Fibroblast of villous mesenchyme (primary cell): ENCODE measurements at places on chromosomes 7 and 10. TPM values are rescaled to one million over a fixed set of nuclear protein-coding genes. Genes with fewer than 3 reads are reported as not detected.

GRCh38 chr7:5572439-5572838 lies 148.8 kb upstream of the TNRC18 start:
- DNase-seq: no peak

GRCh38 chr10:828191-828590 lies 103.3 kb downstream of the LARP4B start:
- DNase-seq: no peak

GRCh38 chr10:86087716-86088115 lies 278.9 kb downstream of the GRID1 start:
- no peak for DNase-seq

DRGX gene
- total RNA-seq: not detected in 2 replicates

DNA sequence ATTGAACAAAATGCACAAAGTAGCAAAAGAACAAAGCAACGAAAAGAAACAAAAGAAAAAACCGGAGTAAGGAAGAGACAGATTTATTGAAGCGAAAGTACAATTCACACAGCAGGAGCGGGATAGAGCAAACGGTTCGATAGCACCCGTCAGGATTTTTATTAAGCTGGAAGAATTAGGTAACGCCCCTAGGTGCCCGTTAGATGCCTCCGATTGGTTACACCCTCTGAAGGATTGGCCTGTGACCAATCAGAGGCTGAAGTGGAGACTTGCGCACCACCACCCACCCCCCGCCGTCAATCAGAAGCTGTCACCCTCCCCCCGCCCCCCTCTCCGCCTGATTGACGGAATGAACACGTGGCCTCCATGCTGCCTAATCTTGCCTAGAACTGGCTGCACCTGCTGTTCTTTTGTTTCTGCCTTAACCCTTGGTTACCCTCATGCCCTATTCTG lies 16.8 kb downstream of the OCM2 start:
- DNase-seq: no peak

DNA sequence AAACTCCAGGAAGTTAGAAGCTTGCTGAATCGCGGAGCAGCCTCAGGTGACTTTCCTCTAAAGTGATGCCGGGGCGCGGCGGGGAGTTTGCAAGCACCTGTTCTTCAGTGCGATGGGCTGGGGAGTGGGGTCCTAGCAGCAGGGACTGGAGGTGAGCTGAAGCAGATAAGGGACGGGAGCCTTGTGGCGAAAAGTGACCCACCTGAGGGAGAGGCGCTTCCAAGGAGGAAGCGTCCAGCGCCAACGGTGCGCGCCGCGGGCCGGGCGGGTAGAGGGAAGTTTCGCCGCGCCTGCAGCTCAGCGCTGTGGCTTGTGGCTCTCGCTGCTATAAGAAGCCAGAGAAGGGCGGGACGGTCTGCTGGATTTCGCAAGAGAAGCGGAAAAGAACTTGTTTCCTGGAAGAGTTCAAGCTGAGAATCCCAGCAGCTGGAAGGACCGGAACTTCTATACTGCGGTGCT lies at the start of gene STEAP4:
TSS of gene STEAP4 (minus strand) at position 305 of the 459 bp plus-strand sequence. CDS start 22,625 bp downstream, outside the sequence.
- DNase-seq: peak; percentile 72

DNA sequence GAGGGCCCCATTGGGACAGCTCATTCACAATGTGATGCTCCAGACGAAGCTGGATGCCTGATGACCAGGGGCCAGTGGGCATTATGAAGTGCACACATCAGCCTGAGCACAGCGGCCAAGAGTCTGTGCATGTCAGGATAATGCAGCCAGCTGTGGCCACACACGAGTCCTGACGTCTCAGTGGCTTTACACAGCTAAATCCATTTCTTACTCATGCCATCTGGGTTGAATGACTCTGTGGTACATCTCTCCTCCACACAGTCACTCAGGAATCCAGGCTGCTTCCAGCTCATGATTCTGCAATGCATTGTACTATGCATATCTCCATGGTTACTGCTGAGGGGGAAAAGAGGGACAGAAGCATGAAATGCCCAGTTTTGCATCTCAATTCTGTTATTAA lies 123.6 kb downstream of the PRLHR start:
- DNase-seq: no peak

DNA sequence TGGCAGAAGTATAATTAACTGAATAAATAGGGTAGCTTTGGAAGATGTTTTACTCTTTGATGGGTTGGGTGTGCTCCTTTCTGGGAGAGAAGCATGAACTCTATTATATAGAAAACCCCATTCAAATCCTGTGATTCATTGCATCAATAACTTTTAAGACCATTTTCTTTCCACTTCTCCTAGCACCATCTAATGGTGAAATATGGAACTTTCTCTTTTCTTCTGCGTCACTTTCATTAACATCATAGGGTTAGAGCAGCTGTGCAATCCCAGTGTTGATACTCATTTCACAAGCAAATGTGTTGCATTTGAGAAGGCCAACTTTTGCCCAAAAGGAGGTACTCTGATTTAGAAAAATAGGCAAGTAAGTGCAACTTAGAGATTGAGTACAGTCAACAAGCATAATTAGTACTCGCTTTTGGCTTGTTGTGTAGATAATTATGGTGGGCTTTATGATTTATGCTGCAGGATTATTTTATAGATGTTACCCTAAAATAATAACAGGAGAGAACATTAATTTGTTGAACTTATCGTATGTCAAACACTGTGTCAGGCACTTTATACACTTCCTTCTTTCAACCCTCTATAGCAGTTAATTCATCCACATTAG lies 92.9 kb downstream of the CPED1 start:
- DNase-seq: peak; percentile 91

DNA sequence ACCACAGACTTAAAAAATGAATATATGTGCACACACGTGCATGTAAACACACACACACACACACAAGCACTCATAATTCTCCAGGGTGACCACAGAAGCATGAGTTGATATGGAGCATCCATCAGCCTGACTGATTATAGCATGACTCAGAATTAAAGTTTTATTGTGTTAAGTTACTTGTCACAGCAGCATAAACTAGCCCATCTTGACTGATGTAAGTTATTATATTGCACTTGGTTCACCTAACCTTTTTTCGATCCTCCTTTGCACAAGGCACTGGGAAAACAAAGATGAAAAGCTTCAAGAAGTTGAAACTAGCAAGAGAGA lies 18.8 kb upstream of the SLC35G1 start:
- no peak for DNase-seq

DNA sequence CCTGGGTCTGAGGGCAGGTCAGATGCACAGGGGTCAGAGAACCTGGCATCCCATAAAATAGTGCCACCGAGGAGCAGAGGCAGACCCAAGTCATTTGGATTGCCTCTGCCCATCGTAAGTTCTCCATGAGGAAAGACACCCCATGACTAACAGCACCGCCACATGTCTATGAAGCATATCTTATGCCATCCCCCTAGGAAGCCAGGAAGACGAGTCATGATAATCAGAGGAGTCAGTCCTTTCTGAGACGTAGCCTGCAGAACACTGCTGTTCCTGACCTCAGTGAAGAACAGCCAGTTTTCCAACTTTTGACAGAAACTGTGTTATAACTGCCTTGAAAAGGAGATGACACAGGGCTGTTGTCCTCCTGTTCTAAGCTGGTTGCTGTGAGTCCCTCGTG lies 51.2 kb downstream of the INSYN2A start:
- DNase-seq: peak; percentile 38

FGFR2 gene
- total RNA-seq: 0.32 and 0.86 TPM in 2 replicates

INA gene
- 1.3 and 1.7 TPM in 2 replicates for total RNA-seq

GRCh38 chr10:133373174-133374090 lies at the start of gene ECHS1:
Gene ECHS1 (minus strand): TSS chr10:133373354. CDS start chr10:133373333, 21 bp downstream.
- DNase-seq: peak; percentile 91

GRCh38 chr10:93917064-93917391 lies 23.2 kb downstream of the SLC35G1 start:
- DNase-seq: no peak

LDB3 gene
- total RNA-seq: under 0.01 and 0.32 TPM in 2 replicates

GRCh38 chr10:18479502-18479901 lies 171.9 kb downstream of the NSUN6 start:
- no peak for DNase-seq

GRCh38 chr7:33062023-33062781 lies at the start of gene NT5C3A:
Gene NT5C3A (minus strand): TSS chr7:33062776. CDS start chr7:33062705, 71 bp downstream.
- peak; percentile 38 for DNase-seq

ANKRD1 gene
- 13.5 and 16.4 TPM in 2 replicates for total RNA-seq

DNA sequence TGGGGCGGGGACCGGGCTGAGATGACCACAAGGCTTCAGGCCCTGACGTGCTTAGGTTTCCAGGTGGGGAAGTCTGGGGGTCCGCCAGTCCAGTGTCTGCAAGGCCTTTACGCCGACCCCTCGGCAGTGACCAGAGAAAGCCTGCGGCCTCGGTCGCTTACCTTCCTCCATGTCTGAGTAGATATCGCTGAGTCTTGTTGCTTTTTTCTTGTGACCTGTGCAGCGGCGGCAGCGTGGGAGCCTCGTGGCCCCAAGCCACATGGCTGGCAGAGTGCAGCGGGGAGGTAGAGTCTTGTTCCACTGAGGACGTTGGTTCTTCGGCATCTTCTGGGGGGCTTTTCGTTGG lies 329 bp downstream of the NOLC1 start:
- peak; percentile 47 for DNase-seq

GRCh38 chr10:17064435-17064834 lies 65.2 kb downstream of the CUBN start:
- DNase-seq: peak; percentile 18

DNA sequence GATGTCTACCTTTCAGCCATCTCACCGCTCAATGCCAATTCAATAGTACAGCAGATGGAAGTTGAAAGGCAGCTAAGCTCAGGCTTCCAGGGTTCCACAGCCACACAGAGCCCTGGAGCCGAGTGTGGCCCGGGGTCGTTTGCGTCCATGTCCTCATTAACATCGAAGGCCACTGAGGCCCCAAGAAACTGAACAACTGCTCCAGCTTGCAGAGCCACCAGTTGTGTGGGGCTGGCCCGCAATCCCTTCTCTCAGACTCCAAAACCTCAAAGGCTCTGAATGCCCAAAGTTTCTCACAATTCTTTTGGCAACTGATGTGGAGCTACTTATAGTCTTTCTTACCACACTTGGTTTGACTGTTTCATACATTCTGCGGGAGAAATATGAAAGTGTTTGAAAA lies 31.1 kb downstream of the NOD1 start:
- DNase-seq: no peak

DNA sequence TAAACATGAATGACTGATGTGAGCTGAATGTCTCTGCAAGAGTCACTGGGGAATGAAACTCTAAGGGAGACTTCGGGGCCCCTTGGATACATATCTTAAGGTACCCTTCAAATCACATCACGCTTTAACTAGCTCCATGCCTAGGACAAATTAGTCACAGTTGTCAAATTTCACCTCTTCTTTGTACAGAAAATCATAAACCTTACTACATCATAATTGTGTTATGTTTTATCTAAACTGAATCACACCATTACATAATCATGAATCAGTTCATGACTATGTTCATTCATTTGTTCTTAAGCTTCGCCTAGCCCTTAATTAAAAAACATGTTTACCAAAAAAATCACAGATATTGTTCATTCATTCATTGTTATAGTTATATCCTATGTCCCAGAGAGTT lies 2.1 kb upstream of the SLC13A1 start:
- no peak for DNase-seq

- DNase-seq: no peak
Observed at GRCh38 chr10:66629996-66630395, 295.8 kb upstream of the LRRTM3 start.

DNA sequence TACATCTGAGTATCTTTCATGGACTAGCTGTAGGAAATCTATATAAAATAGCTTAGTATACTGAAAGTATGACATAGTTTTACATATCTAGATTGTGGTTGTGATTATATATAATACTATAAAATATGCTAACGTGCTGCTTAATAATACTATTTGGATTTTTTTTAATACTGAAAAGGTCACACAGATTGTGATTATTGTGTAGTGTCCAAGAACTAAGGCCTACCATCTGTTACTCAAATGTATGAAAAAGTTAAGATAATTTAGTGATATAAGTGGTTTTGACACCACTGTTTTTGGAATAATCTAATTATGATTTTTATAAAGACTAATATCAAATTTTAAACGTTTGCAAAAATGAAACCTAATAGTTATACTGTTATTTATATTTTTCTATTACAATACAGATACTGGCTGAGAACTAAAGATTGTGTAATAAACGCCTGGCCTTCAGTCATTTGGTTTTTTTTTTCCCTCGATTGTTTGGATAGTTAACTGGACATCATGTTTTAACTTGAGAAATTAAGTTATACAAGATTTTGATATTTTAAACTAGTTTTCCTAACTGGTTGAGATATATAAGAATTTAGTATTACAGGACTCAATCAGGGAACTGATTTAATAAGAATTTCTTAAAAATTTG lies 12.6 kb downstream of the PTEN start:
- DNase-seq: no peak

- DNase-seq: peak; percentile 80
Observed at GRCh38 chr10:102796407-102797176, 40.6 kb downstream of the CYP17A1 start.

DPYSL4 gene
- under 0.01 and 0.86 TPM in 2 replicates for total RNA-seq

- peak; percentile 42 for DNase-seq
Observed at GRCh38 chr10:10796774-10797415, 220.8 kb upstream of the CELF2 start.

GRCh38 chr7:25565002-25565401 lies 336.7 kb upstream of the NPVF start:
- no peak for DNase-seq

PNLIP gene
- total RNA-seq: not detected in 2 replicates

SAMD9L gene
- total RNA-seq: 18.0 and 40.6 TPM in 2 replicates

FOXP2 gene
- 0.32 and 0.86 TPM in 2 replicates for total RNA-seq

CPVL gene
- total RNA-seq: not detected in 2 replicates

LRRC61 gene
- total RNA-seq: 6.8 and 13.0 TPM in 2 replicates

DNA sequence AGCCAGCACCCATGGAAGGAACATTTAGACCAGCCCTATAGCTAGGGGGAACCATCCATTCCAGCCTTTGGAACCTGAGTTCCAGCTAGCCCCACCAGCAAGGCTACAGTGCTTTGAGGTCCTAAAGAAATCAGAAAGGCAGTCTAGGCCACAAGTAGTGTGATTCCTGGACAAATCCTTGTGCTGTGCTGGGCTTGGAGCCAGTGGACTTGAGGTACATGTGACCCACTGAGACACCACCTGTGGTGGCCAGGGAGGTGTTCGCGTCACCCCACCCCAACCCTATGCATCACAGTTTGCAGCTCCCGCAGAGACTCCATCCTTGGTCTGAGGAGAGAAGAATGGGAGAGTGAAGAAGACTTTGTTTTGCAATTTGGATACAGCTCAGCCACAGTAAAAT lies 31.8 kb downstream of the ZNF277 start:
- DNase-seq: no peak

GRCh38 chr10:45279682-45280081 lies 35.7 kb downstream of the OR13A1 start:
- DNase-seq: no peak

PLEKHS1 gene
- total RNA-seq: under 0.01 TPM in 1 of 2 replicates, not detected in the other

FRA10AC1 gene
- 6.0 and 11.3 TPM in 2 replicates for total RNA-seq

DNA sequence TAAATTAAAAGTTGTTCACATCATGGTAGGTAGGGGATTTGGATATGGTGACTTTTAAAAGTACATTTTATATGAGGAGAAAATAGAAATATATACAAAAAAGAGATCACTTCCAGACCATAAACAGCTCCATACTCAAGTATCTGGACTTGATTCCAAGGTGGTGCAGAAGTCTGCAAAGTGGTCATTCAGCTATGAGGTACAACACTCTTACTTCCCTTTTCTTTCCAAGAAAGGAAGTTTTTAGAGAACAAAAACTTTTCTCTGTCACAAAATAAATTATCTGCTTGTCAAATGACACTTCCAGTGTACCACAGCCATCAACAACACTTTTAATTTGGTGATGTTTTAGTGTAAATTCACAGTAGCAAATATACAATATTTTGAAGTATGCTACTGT lies 1013.5 kb downstream of the GATA3 start:
- DNase-seq: no peak
